Upper lobe of right lung (tissue), 1 donor: ENCODE measurements at places on chromosomes 12 and 14. TPM values are rescaled to one million over a fixed set of nuclear protein-coding genes. Genes with fewer than 3 reads are reported as not detected.

LRRC10 gene
- not detected for total RNA-seq

GRCh38 chr12:120994589-120995337, 16.4 kb downstream of the HNF1A start:
- no peak overlapping the region for H3K4me3 ChIP-seq
- no peak overlapping the region for H3K27ac ChIP-seq
- DNase-seq, result no peak
- H3K27me3 ChIP-seq, result no peaks in the 10 kb centered on the region

WNT1 gene
- not detected for total RNA-seq

- H3K27ac ChIP-seq, result no peak overlapping the region
- no peaks in the 10 kb centered on the region for H3K36me3 ChIP-seq
- no peaks in the 10 kb centered on the region for H3K4me1 ChIP-seq
- DNase-seq, result no peak
- H3K27me3 ChIP-seq, result no peaks in the 10 kb centered on the region
These were observed 61.4 kb upstream of the PCED1B start for GRCh38 chr12:47017901-47018475.

DNA sequence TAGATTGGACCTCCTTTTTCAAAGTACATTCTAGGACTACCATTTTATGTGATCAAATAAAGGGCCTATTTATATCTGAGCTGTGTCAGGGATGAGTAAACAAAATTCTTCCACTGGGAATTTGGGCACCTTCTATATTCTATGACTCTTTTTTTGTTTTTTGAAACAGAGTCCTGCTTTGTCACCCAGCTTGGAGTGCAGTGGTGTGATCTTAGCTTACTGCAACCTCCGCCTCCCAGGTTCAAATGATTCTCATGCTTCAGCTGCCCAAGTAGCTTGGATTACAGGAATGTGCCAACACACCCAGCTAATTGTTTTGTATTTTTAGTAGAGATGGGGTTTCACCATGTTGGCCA, 64.8 kb downstream of the DRAM1 start:
- peaks cover 9% of the 10 kb centered on the region for H3K4me1 ChIP-seq
- no peaks in the 10 kb centered on the region for H3K27me3 ChIP-seq
- H3K27ac ChIP-seq, result no peak overlapping the region
- H3K36me3 ChIP-seq, result no peaks in the 10 kb centered on the region
- no peak overlapping the region for H3K4me3 ChIP-seq

DNA sequence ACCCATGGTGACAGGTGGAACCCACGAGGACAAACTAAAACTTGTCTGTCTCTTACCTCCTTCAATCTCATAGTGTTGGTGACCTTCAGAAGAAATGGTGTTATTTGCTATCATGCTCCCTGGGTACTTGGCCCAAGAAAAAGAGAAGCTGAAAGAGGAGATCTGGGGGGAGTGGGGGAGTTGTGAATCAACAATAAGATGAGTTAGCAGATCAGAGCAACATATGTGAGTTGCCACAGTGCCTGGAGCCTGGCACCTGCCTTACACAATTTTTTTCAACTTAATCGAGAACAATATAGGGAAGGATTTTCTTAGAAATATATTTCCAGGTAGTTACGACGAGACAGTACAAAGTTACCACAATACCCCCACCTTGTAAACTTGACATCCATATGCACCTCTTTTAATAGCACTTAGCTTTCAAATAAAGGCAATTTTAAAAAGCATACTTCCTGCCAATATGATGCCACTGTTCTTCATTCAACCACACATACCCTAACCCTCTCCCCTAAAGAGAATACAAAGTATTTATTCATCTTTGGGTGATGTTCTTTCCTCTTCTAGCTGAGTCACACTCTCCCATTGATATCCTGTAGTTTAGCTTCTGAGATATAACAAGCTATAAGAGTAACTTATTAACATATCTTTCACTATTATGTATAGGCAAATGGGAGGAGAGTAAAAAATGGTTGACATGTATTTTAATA, 424.1 kb upstream of the OR4E1 start:
- no peaks in the 10 kb centered on the region for H3K36me3 ChIP-seq
- H3K27ac ChIP-seq, result no peak overlapping the region
- no peak overlapping the region for H3K4me3 ChIP-seq
- H3K4me1 ChIP-seq, result no peaks in the 10 kb centered on the region
- DNase-seq, result no peak
